Renal cortical epithelial cell (primary cell): ENCODE measurements at places on chromosomes 3 and 15.

GRCh38 chr3:110773413-110773954, 298.1 kb upstream of the NECTIN3 start:
- no peak for DNase-seq

DNA sequence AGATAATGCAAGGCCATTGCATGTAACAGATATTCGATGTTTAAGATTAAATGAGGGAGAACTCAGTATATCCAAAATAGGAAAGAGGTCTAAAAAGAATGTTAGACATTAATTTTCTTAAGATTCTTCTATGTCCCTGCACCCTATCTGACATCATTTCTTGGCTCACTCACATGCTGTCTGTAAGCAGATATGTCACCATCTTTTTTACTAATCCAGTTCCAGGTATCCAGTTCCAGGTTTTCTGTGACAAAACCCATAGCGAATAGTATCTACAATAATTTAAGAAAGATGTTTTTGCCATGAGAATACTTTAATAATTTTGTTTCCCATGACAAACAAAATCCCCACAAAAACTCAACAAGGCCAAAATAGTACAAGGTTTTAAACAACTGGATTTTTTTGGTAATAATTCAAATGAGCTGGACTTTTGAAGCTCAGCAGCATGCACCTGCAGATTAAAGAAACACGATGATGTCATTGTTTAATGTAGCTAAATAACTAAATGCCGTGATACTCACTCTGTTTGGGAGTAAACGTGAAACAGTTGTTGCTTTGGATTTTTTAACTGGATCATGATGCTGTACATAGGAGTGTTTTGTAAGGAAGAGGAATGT, 867.6 kb downstream of the EPHA3 start:
- DNase-seq: no peak

DNA sequence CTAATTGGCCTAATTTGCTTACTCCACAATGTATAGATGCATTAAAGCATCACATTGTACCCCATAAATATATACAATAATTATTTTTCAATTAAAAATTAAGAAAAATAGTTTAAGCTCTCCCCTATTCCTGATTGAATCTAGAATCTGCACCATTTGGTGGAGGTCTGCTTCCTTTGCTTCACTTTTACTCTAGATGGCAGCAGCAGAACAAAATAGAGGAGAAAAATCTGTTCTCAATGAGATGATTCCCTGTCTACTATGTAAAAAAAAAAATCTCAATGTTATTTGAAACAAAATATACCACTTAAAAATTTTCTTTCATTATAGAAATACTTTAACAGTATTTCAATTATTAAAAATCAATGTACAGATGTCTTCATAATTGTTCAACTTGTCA, 109.6 kb upstream of the FXR1 start:
- peak; percentile 29 for DNase-seq

- DNase-seq: peak; percentile 44
Observed at GRCh38 chr3:49498239-49498638, 28.2 kb downstream of the DAG1 start.

GRCh38 chr15:98518823-98519561, 129.3 kb upstream of the IGF1R start:
- peak; percentile 64 for DNase-seq

DNA sequence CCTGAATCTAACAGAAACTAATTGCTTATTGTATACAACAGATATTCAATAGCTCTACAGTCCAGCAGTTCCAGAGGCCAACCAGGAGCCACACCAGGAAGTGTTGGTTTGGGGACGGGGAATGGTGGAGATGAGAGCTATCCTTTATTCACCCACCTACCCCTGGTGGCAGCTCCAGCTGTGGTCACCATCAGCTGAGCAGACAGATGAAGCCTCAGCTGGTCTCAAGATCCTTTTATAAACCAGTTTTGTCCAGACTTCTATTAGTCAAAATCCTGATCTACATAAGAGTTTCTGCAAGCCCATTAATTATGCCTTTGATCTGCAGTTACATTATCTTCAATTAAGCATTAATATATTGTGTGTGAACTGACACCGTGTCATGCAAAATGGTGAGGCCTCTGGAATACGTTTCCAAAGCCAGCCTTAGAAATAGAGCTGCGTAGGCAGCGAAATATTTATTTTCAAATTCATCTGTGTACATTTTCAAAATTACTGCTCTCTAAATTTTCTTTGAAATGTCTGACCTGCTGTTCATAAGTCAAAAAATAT, 488.8 kb downstream of the FOXP1 start:
- no peak for DNase-seq

DNA sequence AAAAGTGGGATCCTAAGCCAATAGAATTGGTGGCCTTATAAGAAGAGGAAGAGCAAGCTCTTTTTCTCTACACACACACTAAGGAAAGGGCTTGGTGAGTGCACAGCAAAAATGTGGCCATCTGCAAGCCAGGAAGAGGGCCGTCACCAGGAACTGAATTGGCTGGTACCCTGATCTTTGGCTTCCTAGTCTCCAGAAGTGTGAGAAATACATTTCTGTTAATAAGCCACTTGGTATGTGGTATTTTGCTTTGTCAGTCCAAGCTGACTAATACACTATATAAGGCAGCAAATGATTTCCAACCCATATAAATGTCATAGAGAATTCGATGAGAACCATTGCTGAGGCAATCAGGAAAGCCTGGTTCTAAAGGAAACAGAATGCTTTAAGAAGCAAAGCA, 816.3 kb upstream of the SEMA6D start:
- no peak for DNase-seq

DNA sequence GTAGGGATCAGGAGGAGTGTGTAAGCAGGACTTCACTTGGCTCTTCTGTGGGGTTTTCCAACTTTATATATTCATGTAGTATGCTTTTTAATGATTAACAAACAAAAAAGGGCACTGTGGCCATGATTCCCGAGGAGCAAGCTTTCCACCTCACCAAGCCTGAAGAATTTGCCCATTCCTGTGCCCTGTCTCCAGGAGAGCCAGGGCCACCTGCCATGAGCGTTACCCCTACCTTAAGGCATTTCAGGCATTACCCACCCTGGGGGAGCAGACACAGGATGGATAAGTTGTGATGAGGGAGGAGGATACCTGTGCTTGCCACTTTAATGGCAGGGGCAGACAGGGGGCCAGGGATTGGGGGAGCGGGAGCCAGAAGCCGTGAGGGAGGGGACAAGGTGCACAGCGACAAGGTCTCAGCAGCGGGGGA, 3.0 kb downstream of the TRPM1 start:
- peak; percentile 93 for DNase-seq

DNA sequence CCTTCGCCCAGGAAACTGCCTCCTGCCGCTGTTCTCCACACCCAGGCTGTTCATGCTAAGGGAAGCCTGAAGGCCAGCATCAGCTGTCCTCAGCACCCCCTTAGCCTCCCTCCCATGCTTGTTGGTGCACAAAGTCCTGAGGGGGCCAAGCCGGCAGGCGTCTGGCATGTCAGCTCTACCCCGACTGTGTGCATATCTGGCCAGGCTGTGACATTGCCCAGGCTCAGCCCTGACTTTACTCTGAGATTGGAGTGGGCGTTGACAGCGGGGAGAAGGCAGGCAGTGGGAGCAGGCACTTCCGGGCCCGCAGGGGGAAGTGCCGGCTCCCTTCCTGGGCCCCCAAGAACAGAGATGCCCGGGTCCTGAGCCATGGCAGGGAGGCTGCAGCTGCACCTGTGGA, 492.2 kb downstream of the AGBL1 start:
- DNase-seq: no peak

GRCh38 chr3:11288786-11289637, 16.8 kb downstream of the ATG7 start:
- DNase-seq: peak; percentile 94
